Glutamatergic neuron (in vitro differentiated cells): ENCODE measurements at places on chromosomes 2 and 18.

DNA sequence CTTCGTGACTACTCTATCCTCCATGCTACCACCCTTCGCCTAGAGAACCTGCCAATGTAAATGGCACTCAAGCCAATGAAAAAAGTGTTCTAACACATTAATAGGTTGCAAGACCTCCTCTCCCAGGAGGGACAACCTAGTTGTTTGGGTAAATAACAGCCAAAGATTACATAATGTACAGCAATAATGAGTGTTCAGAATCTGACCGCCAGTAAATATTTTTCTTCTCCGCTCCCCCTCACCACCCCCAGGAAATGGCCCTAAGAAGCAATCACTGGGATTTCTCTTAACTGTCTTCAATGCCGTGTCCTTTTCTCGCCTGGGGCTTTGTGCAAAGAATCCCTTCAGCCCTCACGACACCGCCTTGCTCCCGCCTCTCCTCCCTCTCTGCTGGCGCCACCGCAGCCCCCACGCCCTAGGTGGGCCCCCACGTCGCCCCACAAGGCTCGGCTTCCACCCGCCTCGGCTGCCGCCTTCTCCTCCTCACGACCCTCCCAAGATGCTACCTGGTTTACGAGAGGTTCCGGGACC lies 458 bp downstream of the HYCC2 start:
- no peak for DNase-seq

- no peak for DNase-seq
Measured at GRCh38 chr2:173051463-173052215, 24.0 kb upstream of the MAP3K20 start.

- no peak for DNase-seq
Measured at GRCh38 chr2:134197445-134197844, 56.4 kb upstream of the MGAT5 start.

DNA sequence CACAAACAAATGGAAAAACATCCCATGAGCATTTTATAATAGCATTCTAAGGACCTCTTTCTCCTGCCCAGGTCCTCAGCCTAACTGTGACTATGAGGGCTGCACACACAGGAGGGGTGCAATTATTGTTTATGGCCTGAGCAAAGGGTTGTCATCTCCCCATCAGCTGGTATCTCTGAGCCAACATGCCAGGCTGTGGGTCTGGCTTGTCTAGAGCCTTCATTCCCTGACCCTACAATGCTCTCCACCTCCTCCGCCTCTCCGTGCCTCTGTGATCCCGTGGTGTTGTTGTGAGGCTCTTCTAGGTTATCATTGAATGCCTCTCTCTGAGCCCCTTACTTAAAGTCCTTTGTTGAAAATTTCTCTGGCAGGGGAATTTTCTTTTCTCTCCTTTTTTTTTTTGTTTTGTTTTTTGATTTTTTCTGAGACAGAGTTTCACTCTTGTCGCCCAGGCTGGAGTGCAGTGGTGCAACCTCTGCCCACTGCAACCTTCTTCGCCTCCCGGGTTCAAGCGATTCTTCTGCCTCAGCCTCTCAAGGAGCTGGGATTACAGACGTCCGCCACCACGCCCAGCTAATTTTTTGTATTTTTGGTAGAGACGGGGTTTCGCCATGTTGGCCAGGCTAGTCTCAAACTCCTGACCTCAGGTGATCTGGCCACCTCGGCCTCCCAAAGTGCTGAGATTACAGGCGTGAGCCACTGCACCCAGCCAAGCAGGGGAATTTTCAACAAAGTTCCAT lies 126.4 kb downstream of the SMAD7 start:
- no peak for DNase-seq

DNA sequence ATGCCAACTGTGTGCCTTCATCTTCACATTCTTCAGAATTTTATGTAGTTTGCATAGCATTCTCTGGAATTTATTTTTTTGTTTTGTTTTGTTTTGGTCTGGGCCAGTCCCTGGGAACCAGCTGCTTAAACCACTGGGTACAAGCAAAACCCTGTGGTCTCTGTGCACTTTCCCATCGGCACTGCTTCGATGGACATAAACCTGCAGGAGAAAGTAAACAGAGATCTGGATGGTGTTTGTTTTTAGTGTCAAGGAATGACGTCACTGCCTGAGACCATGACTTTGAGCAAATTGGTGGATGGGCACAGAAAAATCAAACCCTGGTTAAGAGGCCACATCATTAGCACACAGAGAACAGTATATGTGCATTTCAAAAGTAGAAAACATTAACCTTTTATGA lies 64.7 kb upstream of the RASGRP3 start:
- no peak for DNase-seq

GRCh38 chr2:76667821-76668271 lies 854.3 kb downstream of the LRRTM4 start:
- DNase-seq: no peak

- no peak for DNase-seq
Measured at GRCh38 chr2:158102446-158102845, 770 bp downstream of the UPP2 start.

- no peak for DNase-seq
Measured at GRCh38 chr2:211867845-211868451, 670.7 kb downstream of the ERBB4 start.

DNA sequence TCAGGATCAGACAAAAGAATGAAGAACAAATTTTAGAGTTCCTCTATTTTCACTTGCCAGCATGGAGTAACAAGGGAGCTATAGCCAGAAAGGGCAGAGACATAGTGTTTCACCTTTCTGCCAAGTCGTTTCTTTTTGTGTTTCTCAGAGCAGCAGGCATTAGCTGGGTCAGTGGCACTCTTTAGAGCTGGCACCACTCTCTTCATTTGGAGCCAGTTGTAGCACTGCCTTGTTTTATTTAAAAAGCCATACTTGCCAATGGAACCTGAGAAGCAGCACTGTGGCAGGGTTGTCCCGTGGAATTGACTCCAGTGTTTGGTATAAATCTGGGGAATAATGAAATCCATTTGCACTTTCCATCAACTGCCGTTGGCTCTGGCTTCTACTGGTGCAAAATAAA lies 64.0 kb downstream of the LRRTM4 start:
- no peak for DNase-seq

DNA sequence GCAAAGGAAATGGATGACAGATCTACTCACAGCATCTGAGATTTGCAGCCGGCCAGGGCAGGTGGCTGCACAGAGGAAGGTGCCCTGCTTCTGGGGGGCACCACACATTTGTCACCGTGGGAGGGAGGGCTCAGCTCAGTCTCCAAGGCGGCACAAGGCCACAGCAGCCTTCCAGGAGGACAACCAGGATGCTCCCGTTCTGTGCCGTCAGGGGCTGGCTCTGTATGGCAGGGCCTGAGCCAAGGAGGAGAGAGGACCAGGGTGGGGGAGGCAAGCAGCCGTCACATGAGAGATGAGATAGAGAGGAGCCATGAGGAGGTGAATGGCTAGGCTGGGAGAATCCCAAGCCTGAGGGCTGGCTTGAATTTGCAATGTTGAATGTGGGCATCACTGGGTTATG lies 4.6 kb upstream of the BOK start:
- no peak for DNase-seq

- peak; percentile 48 for DNase-seq
Measured at GRCh38 chr2:64857581-64858471, 131.4 kb upstream of the SLC1A4 start.

GRCh38 chr2:67923696-67924095 lies 139.1 kb downstream of the C1D start:
- no peak for DNase-seq

GRCh38 chr2:53104263-53104662 lies 663.3 kb upstream of the CHAC2 start:
- no peak for DNase-seq

GRCh38 chr18:75810516-75810915 lies 383.0 kb upstream of the SMIM21 start:
- no peak for DNase-seq

- no peak for DNase-seq
Measured at GRCh38 chr2:188957646-188958045, 16.5 kb upstream of the COL3A1 start.

- no peak for DNase-seq
Measured at GRCh38 chr2:223051693-223052289, at the start of gene KCNE4. Gene KCNE4, plus strand, starts transcription at chr2:223052190. Its CDS starts 641 bp downstream, at chr2:223052831.

DNA sequence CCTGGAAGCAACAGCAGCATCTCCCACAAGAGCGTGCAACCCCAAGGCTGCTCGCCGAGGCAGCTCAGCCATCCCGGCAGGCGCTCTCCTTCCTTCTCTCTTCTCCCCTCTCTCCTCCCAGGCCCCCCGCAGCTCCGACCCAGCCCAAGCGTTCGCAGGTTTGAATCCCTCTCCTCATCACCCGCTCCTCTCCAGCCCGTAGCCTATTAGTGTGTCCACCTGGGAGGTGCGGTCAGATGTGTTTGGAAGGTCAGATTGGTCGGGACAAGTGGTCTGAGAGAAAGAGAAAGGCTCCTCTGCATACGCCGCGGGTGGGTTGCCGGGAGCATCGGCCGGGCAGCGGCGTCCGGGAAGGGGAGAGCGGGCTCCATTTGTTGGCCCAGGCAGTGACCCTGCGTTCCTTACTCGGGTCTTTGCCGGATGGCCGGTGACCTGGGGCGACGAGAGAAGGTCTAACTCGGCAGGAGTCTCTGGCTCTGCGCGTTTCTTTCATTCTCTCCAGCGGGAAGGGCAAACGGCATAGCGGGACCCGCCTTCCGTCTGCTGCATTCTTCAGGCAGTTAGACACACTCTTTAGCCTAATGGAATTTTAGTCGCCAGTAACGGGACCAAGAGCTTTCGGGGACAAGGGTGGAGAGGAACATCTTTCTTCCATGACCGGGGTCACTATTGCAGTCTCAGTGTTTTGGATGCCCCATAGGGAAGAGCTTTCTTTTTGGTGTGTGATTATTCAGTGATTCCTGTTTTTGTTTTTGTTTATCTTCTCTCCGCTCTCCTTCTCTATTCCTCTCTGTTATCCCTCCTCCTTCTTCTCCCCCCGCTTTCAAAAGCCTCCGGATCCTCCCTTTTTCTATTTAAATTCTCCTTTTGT lies 1.1 kb upstream of the TMEFF2 start:
- peak; percentile 57 for DNase-seq

DNA sequence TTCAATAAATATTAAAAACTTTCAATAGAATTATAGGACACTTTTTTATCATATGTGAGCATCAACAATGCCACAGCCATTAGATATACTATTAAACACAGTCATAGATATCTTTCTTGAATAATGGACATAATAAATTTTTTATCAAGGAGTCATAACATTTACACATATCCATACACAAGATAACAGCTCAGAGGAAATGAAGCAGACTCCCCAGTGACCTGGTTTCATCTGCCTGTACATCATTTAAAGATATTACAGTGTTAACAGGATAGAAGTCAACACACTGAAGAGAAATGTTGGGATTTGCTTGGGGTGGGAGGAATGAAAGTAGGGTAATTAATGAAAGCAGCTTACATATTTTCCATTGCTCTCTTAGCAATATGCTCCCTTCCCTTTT lies 5.1 kb downstream of the SCG2 start:
- no peak for DNase-seq

DNA sequence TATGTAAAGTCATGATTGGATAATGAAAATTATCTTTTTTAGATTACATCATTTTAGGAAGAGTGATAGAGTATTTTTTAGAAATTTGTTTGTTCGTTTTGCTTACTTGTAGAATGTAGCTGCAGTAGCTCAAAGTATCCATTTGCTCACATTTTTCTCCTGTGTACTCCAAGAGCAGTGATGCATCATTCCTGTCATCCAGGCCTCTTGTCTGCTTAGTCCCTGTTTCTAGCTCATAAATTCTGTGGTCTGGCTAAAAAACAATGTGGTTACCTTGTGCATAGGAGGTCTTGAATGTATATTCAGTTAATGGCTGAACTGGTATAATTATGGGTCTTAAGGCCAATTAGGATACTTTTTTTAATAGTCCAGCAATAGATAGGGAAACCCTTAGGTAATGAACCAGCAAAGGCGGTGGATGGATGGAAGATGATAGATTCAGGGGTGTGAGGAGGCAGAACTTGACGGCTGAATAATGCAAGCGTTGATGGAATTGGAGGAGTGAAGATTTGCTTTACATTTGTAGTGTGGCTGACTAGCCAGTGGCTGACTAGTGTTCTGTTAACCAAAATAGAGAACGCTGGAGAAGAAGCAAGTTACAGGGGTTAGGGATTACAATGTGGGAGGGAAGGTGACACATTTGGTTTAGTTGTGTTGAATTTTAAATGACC lies 145.0 kb downstream of the ZNF407 start:
- no peak for DNase-seq

- no peak for DNase-seq
Measured at GRCh38 chr2:54212456-54212855, 43.6 kb downstream of the TSPYL6 start.

GRCh38 chr2:190407246-190407661 lies 901 bp upstream of the MFSD6 start:
- DNase-seq: no peak

GRCh38 chr18:7116792-7117389 lies 706 bp downstream of the LAMA1 start:
- peak; percentile 61 for DNase-seq

- peak; percentile 59 for DNase-seq
Measured at GRCh38 chr18:27685091-27685490, 491.8 kb downstream of the CDH2 start.

DNA sequence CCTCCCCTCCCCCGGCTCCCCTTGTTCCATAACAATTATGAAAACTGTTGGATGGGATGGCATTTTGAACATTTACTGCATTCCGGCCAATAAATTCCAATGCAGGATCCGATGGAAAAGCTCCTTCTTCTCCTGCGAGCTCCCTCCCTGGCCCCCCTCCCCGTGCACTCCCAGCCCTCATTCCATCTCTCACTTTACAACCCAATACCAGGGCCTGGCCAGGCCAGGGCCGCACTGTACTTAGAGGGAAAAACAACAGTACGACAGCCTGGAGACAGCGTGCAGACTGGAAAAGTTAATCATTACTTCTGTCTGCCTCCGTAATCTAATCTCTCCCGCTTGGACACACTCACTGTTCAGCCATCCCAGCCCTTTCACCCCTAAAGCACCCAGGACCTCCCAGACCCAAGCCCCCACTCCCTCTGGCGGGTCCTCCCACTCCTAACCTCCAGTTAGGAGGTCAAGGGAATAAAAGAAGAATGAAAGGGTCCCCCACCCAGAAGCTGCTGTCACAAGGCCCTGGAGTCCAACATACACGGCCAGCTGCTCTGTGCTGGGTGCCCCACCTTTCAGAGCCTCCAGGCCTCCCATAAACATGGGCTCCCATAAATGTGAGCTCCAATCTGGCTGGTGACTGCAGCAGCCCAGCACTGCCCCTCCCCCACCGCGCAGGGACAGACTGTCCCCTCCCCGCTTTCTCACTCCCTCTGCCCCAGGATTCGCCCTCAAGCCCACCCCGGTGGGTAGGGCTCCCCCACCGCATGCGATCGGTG lies 20.6 kb downstream of the SMAD7 start:
- DNase-seq: peak; percentile 64

- DNase-seq: no peak
Measured at GRCh38 chr2:95390272-95390880, 12.1 kb upstream of the FAHD2A start.
